Dorsolateral prefrontal cortex (tissue), 122 donors: ENCODE measurements at places on chromosomes 16 and 17. TPM values are rescaled to one million over a fixed set of nuclear protein-coding genes. Genes with fewer than 3 reads are reported as not detected.

RRAD gene
- total RNA-seq, result 0.78 TPM

LPO gene
- total RNA-seq, result not detected

SPATA32 gene
- not detected for total RNA-seq

KIF19 gene
- 16.4 TPM for total RNA-seq

KRT222 gene
- 38.7 TPM for total RNA-seq

PNPO gene
- total RNA-seq, result 46.5 TPM

SCNN1G gene
- 0.31 TPM for total RNA-seq

PIGQ gene
- total RNA-seq, result 88.3 TPM

MRPL27 gene
- 73.4 TPM for total RNA-seq

PRR35 gene
- total RNA-seq, result not detected

TAC4 gene
- total RNA-seq, result not detected

METTL23 gene
- 16.1 TPM for total RNA-seq
